G401 (cell line): ENCODE measurements at places on chromosomes 1 and 21.

DNA sequence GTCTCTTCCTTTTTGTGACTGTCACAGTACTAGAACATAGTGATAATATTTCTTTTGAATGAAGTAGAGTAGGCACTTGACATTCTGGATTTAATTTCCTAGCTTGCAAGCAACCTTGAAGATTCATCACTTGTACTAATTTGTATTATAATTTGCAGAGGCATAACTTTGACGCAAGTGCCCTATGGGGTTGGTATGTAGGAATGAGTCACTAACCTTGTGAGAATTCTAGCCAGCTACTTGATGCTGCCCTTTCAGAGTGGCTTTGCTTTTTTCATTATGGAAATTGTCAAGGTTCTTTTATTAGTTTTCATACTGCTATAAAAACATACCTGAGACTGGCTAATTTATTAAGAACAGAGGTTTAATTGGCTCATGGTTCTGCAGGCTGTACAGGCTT is 13.7 kb upstream of the DPH5 start:
- no peak for DNase-seq

GRCh38 chr1:172637522-172637921 is 21.4 kb upstream of the FASLG start:
- no peak for DNase-seq

GRCh38 chr21:42918291-42918690 is 7.1 kb downstream of the ERVH48-1 start:
- no peak for DNase-seq

GRCh38 chr1:93979718-93980319 is 70.6 kb upstream of the GCLM start:
- peak; percentile 40 for DNase-seq

GRCh38 chr21:41439248-41439647 is 13.2 kb downstream of the MX1 start:
- DNase-seq, result no peak

DNA sequence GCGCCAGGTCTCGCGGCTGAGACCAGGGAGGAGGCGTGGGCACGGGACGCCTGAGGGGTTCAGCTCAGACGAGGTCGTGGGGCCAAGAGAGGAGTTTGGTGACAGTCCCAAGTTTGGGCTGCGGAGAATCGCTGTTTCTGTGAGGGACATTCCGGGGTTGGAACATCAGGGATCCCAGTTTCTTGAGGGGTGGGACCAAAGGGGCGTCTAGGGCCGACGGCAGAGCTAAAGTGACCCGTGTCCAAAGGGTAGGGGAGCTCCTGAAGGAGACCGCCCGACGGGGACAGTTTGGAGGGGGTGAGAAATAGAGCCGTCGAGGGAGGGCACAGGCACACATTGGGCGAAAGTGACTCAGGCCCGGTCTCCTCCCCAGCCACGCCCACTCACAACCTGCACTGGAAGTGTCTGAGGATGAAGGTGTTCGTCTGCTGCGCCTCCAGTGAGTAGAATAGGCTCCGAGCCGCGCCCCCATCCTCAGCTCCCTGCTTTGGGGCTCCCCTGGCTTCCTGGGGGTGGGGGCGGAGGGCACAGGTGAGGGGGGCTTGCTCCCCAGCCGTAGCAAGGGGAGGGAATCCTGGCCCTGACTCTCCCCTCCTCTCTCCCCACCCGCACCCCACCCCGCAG is 7.0 kb downstream of the EFNA3 start:
- DNase-seq, result no peak

DNA sequence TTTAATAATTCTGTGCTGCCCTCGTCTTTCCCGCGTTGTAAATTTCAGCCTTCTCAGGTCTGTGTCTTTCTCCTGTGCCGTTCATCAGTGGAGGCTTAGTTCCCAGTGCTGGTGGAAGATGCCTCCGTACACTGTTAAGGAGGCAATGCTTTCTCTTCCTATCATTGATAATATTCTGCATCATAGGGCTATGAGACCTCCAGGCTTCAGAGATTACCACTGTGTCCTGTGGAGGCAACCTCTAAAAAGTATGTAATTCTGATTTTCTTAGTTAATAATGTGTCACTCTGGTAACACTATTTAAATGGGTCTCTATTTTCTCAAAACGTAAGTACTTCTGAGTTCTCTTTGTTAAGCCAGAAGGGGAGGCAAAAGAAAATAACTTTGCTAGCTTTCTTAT is 538.3 kb downstream of the SMYD3 start:
- DNase-seq, result no peak

GRCh38 chr1:81506699-81507098 is 294.0 kb upstream of the ADGRL2 start:
- no peak for DNase-seq

- peak; percentile 15 for DNase-seq
Measured at GRCh38 chr1:178768423-178768822, 43.4 kb downstream of the RALGPS2 start.

GRCh38 chr1:197850042-197850441 is 52.4 kb upstream of the C1orf53 start:
- no peak for DNase-seq

DNA sequence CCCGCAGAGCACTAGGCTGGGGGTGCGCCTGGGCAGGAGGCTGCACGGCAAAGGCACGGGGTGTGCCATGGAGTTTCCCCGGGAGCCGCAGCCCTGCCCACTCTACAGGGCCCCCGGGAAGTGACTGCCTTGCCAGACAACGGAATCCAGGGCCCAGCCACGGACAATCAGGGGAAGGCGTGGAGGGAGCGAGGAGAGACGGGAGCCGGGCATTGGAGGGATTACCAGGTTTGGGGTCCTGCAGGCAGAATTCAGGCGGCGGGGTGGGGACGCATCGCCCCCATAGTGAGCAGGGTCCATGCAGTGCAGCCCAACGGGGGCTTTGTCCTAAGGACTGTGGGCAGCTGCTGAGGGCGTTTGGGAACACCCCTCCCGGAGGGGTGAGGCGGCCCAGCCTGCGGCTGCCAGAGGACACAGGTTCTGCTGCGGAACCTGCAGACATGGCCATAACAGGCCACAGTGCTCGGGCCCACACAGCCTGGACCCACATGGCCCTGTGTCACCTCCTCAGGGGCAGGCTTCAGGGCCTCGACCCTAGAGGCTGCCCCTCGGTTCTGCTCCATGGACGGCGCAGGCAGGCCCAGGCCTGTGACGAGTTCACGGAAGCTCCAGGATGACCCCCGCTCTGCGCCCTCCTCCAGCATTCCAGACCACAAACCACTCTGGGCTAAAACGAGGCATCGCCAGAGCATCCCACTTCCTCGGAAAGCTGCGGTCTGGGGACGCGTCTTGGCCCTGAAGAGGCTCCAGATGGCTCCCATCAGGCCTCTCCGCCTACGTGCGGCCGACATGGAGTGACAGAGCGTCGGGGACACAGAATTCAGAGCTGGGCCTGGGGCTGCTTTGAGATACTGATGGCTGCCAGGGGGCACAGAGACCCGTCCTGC is 54.5 kb downstream of the COL6A1 start:
- DNase-seq, result peak; percentile 12

DNA sequence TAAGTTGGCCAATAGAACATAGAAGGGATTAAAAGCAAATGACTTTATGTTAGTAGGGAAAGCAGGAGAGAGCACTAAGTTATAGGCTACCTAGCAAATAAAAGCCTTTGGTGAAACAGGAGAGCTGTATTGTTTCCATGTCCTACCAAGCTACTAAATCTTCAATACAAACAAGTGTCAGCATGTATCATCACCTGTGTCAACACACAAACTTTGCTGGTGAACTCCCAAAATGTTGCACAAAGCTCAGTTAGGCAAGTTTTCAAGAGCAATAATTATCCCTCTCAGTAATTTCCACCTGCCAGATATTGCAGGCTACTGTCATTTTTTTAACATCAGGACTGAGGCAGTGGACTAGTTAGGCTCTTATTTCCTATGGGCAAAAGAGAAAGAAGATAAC is 77.7 kb upstream of the ADAM30 start:
- no peak for DNase-seq

GRCh38 chr21:43719748-43720538 is 1.0 kb downstream of the PDXK start:
- no peak for DNase-seq

DNA sequence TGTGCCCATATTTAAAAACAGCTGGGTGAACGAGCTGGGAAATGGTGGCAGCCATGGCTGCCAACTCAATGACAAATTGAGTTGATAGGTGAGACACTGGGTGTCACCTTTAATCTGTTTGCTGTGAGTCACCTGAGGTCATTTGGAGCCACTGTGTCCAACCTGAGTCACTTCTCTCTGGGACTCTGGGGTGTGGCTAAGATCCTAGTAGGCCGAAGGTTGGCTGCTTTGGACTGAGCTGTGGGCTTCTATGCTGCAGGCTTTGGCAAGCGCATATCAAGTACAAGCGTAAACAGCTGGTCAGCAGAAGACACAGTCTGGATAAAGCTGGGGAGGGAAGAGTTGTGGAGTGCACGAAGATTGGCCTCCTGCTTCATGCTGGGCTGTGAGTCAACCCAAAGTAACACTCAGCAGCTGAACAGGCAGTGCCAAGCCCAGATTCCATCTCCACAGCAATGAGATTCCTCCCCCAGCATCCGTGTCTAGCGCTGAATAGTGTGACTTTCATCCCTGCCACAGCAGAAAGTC is 24.0 kb downstream of the TEX35 start:
- peak; percentile 34 for DNase-seq

GRCh38 chr1:160459687-160460086 is 59.3 kb downstream of the VANGL2 start:
- DNase-seq, result no peak

GRCh38 chr1:221276896-221277409 is 397.7 kb downstream of the HLX start:
- DNase-seq, result no peak

DNA sequence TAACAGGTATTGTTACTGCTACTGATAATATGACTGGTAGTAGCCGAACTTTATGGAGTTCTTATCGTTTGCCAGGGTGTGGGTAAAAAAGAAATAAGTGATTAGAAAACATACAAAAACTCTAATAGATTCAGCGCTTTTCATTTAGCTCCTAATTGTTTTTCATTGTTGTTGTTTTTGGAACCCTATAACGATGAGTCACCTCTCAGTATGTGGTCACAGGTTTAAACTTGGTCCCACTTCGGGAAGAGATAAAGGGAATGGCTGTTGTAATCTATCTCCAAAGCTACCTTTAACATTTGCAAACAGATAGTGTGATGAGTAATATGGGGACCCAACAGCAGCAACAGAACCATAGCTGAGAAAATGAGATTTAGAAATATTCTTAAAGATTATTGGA is 62.7 kb upstream of the BCL10 start:
- DNase-seq, result no peak

DNA sequence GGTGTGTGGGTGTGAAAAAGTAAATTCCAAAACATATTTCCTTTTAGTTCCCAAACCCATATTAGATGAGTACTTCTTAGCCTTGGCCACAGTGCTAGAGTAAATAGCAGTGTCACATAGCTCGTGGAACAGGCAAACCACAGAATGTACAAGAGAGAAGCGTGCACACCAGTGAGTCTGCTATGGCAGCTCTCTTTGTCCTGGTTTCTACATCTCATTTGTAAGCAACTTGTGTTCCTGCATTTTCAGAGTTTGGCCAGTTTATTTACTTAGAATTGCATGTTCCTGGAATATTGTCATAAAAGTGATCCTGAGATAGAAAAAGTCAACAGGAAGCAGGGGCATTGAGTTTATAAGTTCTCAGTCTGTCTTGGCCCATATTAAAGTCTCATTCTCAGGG is 142.1 kb downstream of the DHRS3 start:
- DNase-seq, result no peak

DNA sequence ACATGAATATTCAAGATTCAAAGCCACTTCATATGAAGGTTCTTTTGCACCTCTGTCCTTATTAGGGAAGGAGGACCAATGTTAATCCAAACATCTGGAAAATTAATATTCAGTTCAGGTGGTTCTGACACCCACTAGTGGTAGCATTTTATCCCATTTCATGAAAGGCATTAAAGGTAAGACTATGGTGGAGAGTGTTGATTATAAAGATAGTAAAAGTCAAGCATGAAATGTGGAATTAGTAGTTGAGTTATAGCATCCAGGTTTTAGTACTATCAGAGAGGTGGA is 17.5 kb upstream of the YTHDF2 start:
- DNase-seq, result no peak

DNA sequence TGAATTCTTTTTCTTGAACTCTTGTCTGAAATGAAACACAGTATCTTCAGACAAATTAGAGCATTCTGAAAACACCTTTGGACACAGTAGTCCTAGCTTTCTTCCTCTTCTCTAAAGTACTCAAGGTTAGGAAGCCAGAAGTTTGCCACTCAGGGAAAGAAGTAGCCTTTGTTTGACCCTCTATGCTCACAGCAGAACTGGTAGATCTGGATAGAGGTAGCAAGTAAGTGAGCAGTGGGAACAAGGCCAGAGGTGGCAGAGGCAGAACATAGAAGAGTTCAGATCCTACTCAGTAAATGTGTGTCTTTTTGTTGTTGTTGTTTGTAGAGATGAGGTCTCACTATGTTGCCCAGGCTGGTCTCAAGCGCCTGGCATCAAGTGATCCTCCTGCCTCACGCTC is 7.4 kb upstream of the PIGR start:
- DNase-seq, result no peak

DNA sequence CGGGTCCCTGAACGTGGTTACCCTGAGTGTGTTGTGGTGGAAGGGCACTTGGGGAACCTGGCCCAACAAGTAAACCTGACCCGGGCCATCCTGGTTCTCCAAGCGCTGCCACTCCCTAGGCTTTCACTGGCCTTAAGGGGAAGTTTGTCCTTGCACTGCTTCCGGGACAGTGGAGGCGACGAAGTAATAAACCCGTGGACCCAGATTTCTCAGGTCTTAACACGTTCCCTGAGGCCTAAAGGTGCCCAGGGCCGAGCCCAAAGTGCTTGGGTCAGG is 261 bp upstream of the CCDC24 start:
- DNase-seq, result no peak

DNA sequence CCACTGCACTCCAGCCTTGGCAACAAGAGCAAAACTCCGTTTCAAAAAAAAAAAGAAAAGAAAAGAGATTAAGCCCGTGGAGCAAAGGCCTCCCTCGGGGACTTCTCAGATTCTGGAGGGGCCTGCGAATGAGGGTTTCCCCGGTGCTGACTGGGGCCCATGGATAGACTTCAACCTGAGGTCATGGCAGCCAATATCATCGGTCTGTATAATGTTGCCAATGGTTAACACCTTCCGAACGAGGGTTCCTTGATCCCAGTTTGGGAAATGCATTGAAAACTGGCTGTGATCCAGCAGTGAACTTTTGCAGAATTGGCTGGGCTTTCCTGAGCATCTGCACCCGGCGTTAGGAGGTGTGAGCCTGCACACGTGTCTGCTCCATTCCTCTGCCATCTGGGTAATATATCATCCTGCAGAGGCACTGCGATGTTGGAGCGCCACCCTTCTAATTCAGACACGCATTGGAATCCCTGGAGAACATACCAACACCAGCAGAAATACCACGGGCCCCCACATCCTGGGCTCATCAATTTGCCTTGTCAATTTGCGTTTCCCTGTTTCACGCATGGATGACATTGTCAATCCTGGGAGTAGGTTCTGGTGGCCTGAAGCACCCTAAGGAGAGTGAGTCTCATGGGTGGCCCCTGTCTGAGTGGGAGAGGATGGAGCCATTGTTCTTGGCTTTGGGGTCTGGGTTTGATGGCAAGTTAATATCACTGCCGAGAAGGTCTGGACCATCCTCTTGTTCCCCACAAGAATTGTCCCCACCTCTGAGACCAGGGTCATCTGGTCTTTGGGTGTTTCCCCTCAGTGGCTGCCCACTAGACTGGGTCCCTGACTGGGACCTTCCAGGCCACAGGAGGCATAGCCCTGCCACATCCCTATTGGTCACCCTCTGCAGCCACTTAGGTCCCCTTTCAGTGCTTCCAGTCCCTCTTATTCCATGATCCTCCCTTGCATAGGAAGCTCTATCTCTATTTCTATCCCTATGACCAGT is 441.0 kb downstream of the PTPRU start:
- DNase-seq, result no peak
